C1 segment of cervical spinal cord (tissue), 14 donors: ENCODE measurements at places on chromosomes 5 and 9.

DNA sequence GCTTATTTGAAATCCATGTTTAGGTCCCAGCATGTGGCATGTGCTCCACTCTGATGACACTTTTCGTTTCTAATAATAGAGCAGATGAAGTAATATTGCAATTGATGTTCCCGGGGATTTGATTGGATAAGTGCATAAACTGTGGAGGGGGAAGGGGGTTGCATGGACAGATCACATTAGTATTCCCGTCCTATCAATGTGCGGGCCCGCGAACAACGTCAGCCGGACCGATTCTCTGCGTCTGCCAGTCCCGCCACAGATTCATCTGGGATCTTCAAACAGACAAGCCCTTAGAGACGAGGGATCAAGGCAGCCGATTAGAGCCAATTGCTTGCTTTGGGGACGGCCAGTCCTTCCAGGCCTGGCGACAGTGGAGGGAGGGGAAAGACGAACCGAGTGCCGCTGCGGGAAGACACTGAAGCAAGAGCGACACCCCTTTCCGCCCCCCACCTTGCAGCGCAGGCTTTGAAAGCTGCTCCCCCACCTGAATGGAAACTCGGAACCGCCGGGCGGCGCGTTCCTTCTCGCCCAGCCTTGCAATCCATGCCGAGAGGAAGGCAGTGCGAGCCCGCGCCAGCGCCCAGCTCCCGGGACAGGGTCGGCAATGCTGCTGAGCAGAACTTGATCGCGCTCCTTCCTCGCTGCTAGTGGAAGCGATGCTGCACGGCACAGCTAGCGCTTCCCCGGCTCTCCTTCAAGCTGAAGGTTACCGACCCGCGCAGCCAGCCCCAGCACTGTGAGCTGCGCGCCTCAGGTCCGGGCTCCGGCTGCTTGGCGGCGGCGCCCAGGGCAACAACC lies at the start of gene RGS7BP:
RGS7BP (plus strand) TSS at position 247 of the 798 bp plus-strand sequence. CDS start 610 bp downstream, outside the sequence.
- DNase-seq = no peak

- DNase-seq = no peak
These were observed 29.2 kb downstream of the PTPN3 start for GRCh38 chr9:109468927-109469326.

GRCh38 chr9:136750526-136750925 lies 2.2 kb upstream of the LCN6 start:
- DNase-seq = no peak

- no peak for DNase-seq
These were observed 96.3 kb downstream of the GLDC start for GRCh38 chr9:6549106-6549800.

- no peak for DNase-seq
These were observed 10.0 kb downstream of the MTAP start for GRCh38 chr9:21812415-21812814.
